ENCODE measurements at places on chromosomes 2 and 18. TPM values are rescaled to one million over a fixed set of nuclear protein-coding genes. Genes with fewer than 3 reads are reported as not detected.

TMEM163 gene
- not detected for total RNA-seq

TIMM21 gene
- 39.5 TPM for total RNA-seq

- H3K4me1 ChIP-seq, result no peaks in the 10 kb centered on the region
- no peaks in the 10 kb centered on the region for H3K27me3 ChIP-seq
- DNase-seq, result no peak
Measured at GRCh38 chr2:21198637-21199036, 74.9 kb downstream of the TDRD15 start.

GRCh38 chr18:76498064-76498463, 3.0 kb upstream of the ZNF516 start:
- no peaks in the 10 kb centered on the region for H3K27me3 ChIP-seq
- peaks cover 9% of the 10 kb centered on the region for H3K4me1 ChIP-seq
- H3K27ac ChIP-seq, result peak overlapping the region; percentile 95

DNA sequence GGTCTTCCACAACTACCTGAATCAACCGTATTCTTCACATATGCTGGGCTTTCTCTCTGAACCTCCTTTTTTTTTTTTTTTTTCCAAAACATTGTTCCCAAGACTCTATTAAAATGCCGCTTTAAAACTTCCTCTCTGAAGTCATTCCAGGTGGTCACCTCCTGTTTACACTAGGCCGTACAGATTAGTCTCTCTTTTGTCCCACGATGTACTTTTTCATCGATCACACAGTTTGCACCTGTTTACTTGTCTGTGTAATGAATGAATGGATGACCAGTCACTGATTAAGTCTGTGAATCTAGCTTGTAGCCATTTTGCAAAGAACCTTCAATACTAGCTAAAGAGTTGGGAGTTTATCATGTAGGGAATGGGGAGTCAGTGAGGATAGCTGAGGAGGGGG, 16.7 kb upstream of the FAM228A start:
- no peak overlapping the region for H3K27ac ChIP-seq
- no peaks in the 10 kb centered on the region for H3K4me1 ChIP-seq
- H3K36me3 ChIP-seq, result no peaks in the 10 kb centered on the region
- H3K4me3 ChIP-seq, result no peak overlapping the region
- no peaks in the 10 kb centered on the region for H3K27me3 ChIP-seq

Measured in GM12878 (cell line).